T-helper 22 cell (primary cell): ENCODE measurements at places on chromosomes 12 and 14.

GRCh38 chr14:97120611-97121031 lies 323.4 kb downstream of the VRK1 start:
- DNase-seq: peak; percentile 12

DNA sequence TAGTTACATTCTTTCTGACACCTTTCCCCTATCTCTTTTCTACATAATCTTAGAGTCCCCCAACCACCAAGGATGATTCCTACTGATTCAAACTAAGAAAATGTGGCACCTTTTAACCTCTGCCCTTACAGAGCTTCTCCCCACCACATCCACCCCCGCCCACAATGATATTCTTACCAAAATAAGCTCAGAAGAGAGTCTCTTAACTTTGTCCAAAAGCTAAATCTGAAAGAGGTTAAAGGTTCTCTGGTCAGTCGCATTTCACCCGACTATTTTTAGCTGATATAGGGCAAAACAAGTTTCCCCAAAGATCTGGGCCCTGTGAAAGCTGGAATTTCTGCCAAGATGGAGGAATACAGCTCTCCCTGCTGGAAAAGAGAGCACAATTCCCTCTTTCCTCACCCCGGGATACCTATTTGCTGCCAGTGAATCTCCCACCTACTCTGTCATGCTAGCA lies 128.6 kb downstream of the ZFP36L1 start:
- no peak for DNase-seq

GRCh38 chr12:3231399-3231876 lies 154.3 kb downstream of the TSPAN9 start:
- no peak for DNase-seq

DNA sequence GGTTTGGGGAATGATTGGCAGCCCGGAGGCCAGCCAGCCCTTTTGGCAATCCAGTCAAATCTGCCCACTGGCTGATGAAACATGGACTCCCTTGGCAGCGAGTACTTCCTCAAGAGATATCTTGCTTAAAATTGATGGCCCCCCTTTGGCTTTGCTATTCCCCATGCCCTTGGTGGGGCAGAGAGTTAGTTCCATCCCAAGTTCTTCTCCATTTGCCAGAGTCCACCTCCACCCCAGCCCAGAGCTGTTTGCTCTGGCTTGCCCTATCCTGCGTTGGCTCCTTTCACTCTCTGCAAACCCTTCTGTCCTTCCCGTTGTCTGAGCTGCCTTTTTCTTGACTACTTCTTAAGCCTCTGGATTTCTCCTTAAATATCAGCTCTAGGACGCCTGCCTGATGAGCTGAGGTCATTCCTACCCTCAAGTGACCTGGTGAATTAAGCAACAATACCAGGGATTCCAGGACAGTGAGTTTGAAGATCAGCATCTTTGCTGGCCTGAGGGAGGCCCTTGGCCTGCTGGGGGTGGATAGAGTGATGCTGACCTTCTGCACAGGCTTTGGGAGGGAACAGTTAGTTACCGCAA lies 212.0 kb downstream of the CACNA1C start:
- DNase-seq: no peak

GRCh38 chr12:131028587-131029338 lies 75.1 kb downstream of the ADGRD1 start:
- no peak for DNase-seq

- DNase-seq: no peak
Measured at GRCh38 chr14:75497191-75497590, 25.1 kb upstream of the BATF start.

GRCh38 chr14:99565383-99565782 lies 38.6 kb downstream of the CCDC85C start:
- DNase-seq: no peak

DNA sequence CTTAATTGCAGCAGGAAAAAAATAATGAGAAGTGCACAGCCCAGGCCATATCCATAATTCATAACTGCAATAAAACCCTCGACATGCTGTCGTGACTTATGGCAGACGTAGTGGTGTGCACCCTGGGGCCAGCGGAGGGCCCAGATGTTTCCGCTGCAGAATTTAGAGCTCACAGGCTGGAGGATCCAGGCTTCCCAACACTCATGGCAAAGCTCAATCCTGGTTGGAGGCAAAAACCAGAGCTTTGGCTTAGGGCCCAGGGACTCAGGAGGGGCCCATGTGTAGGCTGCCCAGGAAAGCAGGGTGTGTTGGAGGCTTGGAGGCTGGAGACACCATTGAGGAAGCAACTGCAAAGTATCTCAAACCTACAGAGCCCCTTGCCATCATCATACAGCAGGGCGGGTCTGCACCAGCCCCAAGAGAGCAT lies 68.7 kb downstream of the SERPINA3 start:
- DNase-seq: no peak

DNA sequence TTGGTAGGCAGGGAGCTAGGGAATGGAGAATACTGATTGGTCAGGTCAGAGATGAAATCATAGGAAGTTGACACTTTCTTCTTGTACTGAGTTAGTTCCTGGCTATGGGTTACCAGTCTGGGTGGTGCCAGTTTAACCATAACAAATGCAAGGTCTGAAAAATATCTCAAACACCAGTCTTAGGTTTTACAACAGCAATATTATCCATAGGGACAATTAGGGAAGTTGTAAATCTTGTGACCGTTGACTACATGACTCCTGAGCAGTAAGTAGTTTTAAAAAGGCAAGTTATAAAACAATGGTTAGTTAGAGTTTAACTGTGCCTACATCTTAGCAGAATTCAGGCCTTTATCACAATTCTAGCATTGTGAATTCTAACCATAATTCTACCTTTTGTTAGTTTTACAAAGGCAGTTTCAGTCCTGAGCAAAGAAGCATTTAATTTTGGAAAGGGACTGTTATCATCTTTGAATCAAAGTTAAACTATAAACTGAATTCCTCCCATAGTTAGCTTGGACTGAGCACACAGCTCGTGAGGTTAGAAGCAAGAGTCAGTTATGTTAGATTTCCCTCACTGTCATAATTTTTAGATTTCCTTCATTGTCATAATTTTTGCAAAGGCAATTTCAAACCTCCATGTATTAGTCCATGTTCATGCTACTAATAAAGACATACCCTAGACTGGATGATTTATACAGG lies 19.7 kb upstream of the MON2 start:
- DNase-seq: no peak

- no peak for DNase-seq
Measured at GRCh38 chr12:27330846-27331245, 1.8 kb upstream of the BMAL2 start.

DNA sequence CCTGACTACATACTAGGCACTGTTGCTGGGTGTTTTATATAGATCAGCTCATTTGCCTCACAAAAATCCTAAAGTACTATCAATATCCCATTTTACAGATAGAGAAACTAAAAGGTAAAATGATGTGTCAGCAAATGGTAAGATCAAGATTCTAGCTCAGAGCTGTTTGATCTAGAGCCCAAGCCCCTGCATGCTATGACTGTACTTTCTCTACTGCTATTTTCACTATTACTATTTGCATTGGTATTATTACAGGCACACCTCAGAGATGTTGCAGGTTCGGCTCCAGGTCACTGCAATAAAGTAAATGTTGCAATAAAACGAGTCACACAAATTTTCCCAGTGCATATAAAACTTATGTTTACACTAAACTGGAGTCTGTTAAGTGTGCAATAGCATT lies 10.9 kb downstream of the ISCU start:
- no peak for DNase-seq

- no peak for DNase-seq
Measured at GRCh38 chr14:72543341-72543740, 350.6 kb downstream of the DPF3 start.

DNA sequence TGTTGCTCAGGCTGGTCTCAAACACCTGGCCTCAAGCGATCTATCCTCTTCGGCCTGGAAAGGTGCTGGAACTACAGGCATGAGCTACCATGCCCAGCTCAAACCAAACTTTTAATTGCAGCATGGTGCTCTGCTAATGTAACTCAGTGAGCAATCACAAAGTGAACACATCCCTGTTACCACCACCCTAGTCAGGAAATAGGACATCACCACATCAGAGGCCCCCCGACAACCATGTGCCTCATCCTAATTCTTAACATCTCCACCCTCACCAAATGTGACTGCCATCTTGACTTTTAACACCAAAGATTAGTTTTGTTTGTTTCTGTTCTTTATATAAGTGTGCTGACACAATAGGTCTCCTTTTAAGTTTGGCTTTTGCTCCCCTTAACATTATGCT lies 22.8 kb upstream of the SDR39U1 start:
- no peak for DNase-seq

DNA sequence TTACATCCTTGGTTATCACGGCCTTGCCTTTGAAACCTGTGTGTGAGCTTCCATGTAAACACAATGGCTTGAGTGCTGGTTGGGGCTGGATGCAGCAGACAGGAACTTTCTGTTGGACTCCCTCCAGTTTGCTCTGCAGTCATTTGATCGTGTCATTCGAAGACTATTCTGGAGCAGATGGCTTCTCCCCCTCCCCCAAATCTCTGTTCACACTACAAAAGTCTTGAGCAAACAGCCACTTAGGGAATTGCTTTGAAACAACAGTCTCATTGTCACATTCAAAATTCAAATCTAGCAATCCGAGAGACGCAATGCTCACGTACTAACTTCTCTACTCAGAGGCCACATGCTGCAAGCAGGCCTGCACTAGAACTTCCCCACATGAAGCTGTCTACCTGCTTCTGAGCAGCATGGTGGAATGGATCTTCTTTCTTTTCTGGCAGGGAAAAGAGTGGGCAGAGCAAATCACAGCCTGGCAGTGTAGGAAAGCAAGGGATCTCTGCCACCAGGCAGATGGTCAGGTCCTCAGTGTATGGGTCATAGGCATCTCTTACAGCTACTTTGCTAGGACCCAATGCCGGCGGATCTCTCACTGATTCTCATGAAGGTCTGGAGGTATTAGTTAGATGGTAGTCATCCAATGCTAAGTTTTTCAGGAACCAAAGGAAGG lies 214.2 kb downstream of the PPM1H start:
- no peak for DNase-seq

DNA sequence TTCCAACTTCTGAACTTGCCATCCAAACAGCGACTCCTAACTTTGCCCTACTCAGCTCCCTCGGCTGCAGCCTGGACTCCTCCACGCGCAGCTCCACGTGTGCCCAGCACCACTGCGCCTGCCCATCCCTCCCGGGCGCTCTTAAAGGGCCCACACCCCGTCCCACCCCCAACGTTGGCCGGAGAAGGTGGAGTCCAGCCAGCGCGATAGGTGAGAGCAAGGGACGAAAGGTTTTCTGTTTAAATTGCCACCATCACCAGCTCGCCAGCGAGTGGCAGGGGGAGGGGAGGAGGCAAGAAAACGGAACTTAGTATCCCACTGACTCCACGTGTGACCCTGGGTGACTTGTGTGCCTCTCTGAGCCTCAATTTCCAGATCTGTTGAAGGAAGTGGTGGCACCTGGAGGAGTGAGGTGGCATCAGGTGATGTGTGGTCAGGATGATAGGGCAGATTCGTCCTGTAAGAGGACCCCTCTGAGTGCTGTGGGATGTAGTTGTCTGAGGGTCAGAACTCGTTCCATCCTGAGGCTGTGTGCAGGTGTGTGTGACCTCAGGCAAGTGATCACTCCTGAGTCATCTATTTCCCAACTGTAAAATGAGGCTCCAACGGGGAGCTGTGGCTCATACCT lies 59.7 kb downstream of the TRPV4 start:
- no peak for DNase-seq

- no peak for DNase-seq
Measured at GRCh38 chr14:20587489-20588154, at the start of gene RNASE11. Gene RNASE11, minus strand, starts transcription at chr14:20588001.
